ENCODE measurements at places on chromosomes 2 and 18. TPM values are rescaled to one million over a fixed set of nuclear protein-coding genes. Genes with fewer than 3 reads are reported as not detected.
A peak's percentile ranks its signal among the peaks of the same experiment; 100 is the strongest.

Gene SAG
- total RNA-seq, result not detected

Gene SIX2
- 14.8 TPM for total RNA-seq

DNA sequence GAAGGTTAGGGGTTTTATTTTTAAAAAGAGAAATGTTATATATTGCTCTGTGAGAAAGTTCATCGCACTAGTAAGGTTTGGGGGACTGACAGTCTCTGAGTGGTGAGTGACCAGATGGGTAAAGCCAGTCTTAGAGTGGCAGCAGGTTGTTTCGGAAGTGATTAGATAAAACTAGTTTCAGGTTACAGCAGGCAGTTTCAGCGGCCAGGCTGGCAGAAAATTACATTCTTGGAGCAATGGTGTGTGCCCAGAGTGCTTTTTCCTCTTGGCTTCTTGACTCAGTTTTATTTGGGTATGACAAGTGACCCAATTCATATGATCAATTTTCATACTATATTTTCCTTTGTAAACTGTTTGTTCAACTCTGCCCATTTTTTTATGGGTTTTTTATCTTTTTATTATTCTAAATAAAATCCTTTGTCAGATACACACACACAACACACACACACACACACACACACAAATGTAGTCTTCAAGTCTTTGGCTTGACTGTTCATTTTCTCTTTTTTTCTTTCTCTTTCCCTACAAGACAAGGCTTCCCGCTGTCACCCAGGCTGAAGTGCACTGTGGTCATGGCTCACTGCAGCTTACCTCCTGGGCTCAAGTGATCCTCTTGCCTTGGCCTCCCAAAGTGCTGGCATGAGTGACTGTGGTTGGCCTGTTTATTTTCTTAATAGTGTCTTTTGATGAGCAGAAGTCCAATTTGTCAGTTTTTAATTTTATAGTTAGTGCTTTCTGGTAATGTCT, 30.9 kb downstream of the RALBP1 start:
- no peaks in the 10 kb centered on the region for H3K36me3 ChIP-seq
- H3K27me3 ChIP-seq, result no peaks in the 10 kb centered on the region
- peak; percentile 36 for DNase-seq

GRCh38 chr18:35969676-35970075, 2.8 kb upstream of the RMP24 start:
- H3K4me1 ChIP-seq, result peaks cover 24% of the 10 kb centered on the region
- peaks cover 8% of the 10 kb centered on the region for H3K36me3 ChIP-seq
- DNase-seq, result no peak
- H3K27ac ChIP-seq, result no peak overlapping the region

- no peak for DNase-seq
- no peak overlapping the region for H3K4me3 ChIP-seq
- H3K27ac ChIP-seq, result no peak overlapping the region
- H3K4me1 ChIP-seq, result no peaks in the 10 kb centered on the region
Measured at GRCh38 chr2:102278720-102279390, 32.5 kb upstream of the IL1RL1 start.
